ENCODE measurements at places on chromosomes 5 and 9. TPM values are rescaled to one million over a fixed set of nuclear protein-coding genes. Genes with fewer than 3 reads are reported as not detected.
A peak's percentile ranks its signal among the peaks of the same experiment; 100 is the strongest.

DNA sequence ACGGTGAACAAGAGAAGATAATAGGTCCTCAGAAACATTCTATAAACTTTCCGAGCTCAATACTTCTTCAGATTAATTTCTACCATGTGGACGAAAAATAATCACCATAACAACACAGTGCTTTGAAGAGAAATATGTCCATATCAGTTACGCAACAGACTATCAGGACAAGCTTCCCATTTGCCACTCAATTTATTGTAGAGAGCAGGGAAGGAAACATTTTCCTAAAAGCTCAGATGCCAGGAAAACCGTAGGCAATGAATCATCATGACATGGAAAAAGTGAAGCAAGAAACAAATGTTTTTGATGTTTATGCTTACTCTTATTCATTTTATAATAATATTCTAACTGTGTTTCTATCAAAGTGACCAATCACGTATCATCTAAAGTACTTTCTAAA is 87.6 kb downstream of the S1PR3 start:
- no peak for DNase-seq

- DNase-seq, result peak; percentile 96
These were observed at the start of gene WHRN for GRCh38 chr9:114505187-114506081. TSS of gene WHRN (minus strand) at chr9:114505473. CDS start at chr9:114504801, 672 bp downstream.

DNA sequence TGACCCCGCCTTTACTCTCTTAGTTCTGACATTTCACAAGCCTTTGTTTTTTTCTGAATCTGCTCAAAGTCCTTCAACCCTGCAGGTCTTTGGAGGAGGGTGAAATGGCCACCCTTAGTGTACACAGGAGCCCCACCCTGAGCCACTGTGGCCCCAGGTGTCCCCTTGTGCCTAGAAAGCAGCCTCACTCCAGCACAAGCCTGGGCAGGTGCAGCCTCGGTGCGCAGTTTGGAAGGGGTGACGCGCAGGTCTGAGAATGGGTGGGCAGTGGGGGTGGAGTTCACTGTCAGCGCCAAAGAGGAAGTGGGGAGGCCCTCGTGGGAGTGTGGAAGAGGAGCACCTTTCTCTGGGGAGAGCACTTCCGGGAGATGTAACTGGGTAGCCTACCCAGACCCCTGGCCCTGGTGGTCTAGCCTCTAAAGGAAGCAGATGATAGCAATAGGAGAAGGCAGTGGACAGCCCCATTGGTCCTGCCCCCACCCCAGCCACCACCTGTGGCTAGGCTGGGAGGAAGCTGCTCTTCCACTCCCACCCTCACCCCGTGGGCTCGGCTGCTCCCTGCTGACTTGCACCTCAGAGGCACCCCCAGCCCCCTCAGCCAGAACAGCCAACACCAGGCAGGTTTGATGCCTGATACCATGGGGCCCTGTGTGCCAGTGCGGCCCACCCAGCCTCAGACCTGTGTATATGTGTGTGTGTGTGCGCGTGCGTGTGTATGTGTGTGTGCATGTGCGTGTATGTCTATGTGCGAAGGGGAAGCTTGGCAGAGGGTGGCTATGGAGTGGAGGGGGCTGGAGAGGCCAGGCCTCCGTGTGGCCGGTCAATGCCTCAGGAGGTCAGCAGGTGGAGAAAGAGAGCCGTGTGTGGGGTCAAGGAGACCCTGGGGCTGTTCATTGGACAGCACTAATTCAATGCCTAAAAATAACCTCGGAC is 16.8 kb upstream of the DAB2IP start:
- DNase-seq, result no peak

DNA sequence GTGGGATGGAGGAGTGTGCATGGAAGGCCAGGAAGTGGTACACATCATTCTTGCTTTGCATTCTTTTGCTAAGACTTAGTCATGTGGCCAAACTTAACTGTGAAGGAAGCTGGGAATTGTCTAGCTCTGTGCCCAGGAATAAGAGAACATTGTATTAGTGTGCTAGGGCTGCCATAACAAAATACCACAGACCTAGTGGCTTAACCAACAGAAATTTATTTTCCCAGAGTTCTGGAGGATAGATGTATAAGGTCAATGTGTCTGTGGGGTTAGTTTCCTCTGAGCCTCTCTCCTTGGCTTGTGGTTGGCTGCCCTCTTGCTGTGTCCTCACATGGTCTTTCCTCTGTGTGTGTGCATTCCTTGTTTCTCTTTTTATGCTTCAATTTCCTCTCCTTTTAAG is 32.4 kb downstream of the NNT start:
- DNase-seq, result no peak

The CREB3 gene
- total RNA-seq, result 40.5 TPM

GRCh38 chr5:51395666-51396356 is 12.6 kb downstream of the ISL1 start:
- no peak for DNase-seq

- DNase-seq, result no peak
These were observed 67.1 kb downstream of the LNPEP start for GRCh38 chr5:97002983-97003382.

DNA sequence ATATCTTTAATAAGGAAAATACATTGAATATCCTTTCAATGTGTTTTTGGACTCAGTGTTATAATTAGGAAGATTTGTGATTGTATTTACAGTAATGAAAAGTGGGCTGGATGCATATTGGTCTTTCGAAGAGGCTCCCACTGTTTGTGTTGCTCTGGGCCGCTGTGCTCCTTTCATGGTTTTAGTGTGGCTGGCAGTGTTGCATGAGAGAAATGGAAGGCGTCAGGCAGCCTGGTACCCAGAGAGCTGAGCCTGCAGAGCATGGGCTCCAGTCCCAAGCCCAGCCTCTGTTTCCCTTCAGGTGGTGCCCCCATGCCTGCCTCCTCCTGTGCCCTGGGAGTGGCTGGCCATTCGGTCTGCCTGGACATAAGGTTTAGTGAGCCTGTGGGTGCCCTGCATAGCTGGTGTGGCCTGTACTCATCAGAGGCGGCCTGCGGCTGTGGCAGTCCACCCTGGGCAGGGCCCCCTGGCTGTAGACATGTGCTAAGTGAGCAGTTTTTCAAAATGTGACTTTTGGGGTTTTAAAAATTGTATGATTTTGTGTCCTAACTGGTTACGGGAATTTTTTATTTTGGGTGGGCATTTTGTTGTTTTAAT is 27.4 kb upstream of the FAM120AOS start:
- no peak for DNase-seq

GRCh38 chr9:122263699-122264349 is 816 bp downstream of the RBM18 start:
- no peak for DNase-seq

GRCh38 chr5:178690208-178690607 is 40.3 kb downstream of the ZNF354A start:
- DNase-seq, result no peak

DNA sequence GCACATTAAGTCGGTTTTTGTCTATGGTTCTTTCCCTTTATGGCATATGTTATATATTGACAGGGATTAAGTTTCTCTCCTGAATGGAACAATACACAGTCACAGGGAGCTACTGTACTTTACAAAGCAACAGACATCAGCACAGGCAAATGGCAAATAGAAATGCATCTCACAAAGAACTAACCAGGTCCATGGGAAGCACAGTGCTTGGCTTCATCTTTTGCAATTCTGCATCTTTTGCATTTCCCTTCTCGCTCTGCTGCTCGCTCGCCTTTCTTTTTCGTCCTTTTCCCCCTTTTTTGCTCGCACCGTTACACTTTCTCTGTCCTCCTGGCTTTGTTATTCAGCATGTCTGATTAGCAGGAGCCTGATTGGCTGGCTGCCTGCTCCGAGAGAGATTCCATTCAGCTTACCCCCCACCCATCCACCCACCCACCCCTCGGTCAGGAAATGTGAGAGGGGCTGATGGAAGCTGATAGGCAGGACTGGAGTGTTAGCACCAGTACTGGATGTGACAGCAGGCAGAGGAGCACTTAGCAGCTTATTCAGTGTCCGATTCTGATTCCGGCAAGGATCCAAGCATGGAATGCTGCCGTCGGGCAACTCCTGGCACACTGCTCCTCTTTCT is at the start of gene ADAMTSL1:
ADAMTSL1 (plus strand) TSS at position 502 of the 628 bp plus-strand sequence; CDS start at position 582, 80 bp downstream.
- peak; percentile 83 for DNase-seq

GRCh38 chr5:87899721-87900131 is 368.9 kb downstream of the TMEM161B start:
- peak; percentile 67 for DNase-seq

The DMRT3 gene
- not detected for total RNA-seq

GRCh38 chr9:125272697-125273096 is 11.1 kb downstream of the GAPVD1 start:
- DNase-seq, result no peak

The FOXD1 gene
- 5.9 TPM for total RNA-seq

DNA sequence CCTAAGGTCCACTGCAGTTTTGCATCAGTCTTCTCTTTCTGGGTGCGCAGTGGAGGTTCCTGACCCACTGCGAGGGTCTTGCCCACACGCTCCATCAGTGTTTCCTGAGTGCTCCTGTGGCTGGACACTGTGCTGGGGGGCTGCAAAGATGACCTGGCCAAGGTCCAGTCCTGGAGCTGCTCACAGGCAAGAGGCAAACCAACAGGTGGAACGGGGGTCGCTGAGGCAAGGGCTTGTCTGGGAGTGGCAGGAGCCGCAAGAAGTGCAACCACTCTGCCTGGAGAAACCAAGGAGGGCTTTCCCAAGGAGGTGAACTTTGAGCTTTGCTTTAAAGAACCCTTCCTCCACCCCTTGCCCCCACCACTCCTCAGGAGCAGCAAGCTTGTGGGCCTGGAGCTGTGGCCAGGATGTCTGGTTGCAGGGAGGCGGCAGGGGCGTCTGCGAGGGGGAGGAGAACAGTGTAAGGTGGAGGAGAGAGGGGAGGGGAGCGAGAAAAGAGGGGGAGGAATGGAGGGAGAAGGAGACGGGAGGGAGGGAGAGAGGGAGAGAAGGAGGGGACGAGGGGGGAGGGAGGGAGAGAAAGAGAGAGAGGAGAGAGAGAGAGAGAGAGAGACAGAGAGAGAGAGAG is 444 bp upstream of the CPLX2 start:
- DNase-seq, result no peak

- no peak for DNase-seq
These were observed 5.8 kb downstream of the ABITRAM start for GRCh38 chr9:108939975-108940374.

DNA sequence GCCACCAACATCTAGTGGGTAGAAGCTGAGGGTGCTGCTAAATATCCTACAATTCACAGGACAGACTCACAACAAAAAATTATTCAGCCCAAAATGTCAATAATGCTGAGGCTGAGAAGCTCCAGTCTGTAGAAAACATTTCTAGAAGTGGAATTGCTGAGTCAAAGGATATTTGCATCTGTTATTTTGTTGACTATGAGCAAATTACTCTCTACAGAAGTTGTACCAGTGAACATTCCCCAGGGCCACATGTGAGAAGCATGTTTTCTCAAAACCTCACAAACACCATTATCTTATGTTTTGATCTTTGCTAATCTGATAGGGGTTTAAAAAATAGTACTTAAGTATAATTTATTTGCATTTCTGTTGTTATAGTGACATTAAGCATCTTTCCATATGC is 15.4 kb downstream of the ITK start:
- no peak for DNase-seq

DNA sequence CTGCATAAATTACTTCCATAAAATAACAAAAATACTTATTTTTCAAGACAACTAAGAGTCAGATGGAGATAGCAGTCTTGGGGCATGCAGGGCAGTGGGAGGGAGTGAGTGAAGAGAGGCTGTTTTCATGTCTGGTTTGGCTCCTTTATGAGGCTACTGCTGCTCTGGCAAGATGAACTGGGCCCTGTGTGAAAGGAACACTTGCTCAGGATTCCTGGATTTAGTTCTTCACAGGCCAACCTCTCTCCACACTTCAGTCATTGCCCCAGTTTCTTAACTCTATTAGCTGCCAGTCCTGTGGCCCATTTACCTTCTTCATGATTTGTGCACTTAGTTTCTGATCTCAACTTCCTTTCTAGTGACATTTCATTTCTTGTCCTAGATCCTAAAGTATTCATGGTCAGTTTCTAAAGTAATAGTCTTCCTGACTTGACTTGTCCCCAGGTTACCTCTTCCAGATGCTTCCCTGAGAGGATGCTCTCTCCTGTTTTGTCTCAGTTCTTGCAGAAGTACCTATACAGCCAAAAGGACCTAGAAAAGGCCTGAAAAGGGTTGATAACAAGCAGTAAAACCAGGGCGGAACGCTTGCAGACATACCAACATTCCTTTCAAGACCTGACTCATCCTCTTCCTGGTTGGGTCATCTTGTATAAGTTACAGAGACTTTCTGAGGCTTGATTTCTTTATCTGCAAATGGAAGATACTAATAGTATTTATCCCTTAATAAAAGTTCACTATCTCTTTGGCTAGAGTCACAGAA is 77.0 kb upstream of the ZFAND5 start:
- no peak for DNase-seq

The OSMR gene
- total RNA-seq, result 118 TPM

The SIT1 gene
- 3.1 TPM for total RNA-seq

DNA sequence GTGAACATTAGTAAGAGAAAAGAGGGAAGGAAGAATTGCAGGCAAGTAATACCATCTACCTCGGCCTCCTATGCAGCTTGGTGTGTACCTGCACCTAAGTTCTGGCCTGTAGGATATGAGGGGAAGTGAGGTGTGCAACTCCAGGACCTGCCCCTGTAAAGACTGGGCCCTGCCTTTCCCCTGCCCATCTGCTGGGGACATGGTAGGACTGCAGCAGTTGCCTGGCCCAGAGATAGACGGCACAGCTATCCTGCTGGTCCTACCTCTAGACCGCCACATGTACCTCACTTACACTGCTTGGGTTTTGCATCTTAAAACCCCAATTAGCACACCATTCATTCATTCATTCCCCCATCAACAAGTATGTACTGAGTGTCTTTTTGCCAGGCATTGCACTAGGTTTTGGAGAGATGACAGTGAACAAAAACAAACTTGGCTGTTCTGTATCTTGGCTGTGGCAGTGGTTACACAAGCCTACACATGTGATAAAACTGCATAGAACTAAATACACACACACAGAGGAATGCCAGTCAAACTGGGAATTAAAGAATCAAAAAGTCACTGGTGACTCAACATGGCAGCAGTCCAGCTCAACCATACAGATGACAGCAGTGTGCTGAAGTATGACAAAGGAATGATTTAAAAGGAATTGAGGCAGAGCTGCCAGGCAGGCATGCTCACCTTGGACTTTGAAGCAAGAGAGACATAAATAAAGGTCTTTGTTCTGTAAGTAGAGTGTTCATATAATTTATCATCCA is 23.3 kb upstream of the MGAT1 start:
- no peak for DNase-seq

All from kidney (tissue), 22 donors.